ENCODE measurements at places on chromosomes 2 and 18.

DNA sequence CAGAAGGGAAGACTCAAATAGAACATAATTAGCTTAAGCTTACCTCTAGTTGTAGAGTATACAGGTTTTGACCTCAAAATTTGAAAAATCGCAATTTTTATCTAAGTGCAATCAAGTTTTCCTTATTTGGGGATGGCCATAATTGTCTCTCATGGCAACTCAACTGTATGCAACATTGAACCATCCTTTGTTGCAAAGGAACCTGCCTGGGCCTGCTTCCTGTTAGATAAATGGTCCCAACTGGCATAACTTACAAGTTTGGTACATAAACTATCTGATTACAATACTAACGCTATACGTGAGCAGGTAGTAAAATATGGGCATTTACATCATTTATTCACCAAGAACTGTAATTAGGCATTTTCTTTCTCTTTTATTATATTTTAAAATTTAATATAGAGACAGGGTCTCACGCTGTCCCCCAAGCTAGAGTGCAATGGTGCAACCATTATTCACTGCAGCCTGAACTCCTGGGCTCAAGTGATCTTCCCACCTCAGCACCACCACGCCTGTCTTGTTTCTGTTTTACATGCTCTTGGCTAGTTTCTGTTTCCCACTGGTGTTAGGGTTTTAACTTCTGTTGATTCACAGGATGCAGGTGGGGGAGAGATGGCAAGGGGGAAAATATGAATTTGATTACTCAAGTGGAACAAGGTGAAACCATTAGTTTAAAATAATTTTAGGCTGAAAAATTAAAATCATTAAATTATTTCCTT is 55.3 kb upstream of the B3GNT2 start:
- no peak for DNase-seq

- no peak for DNase-seq
Measured at GRCh38 chr18:6566338-6566911, 151.7 kb upstream of the L3MBTL4 start.

DNA sequence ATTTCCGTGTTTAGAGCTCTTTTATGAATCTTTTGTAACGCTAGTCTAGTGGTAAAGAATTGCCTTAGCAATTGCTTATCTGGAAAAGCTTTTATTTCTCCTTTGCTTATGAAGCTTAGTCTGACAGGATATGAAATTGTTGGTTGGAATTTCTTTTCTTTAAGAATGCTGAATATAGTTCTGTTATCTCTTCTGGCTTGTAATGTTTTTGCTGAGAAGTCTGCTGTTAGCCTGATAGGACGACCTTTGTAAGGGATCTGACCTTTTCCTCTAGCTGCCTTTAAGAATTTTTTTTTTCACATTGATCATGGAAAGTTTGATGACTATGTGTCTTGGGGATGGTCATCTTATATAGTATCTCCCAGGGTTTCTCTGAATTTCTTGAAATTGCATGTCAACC is 101.1 kb downstream of the TRABD2A start:
- no peak for DNase-seq

DNA sequence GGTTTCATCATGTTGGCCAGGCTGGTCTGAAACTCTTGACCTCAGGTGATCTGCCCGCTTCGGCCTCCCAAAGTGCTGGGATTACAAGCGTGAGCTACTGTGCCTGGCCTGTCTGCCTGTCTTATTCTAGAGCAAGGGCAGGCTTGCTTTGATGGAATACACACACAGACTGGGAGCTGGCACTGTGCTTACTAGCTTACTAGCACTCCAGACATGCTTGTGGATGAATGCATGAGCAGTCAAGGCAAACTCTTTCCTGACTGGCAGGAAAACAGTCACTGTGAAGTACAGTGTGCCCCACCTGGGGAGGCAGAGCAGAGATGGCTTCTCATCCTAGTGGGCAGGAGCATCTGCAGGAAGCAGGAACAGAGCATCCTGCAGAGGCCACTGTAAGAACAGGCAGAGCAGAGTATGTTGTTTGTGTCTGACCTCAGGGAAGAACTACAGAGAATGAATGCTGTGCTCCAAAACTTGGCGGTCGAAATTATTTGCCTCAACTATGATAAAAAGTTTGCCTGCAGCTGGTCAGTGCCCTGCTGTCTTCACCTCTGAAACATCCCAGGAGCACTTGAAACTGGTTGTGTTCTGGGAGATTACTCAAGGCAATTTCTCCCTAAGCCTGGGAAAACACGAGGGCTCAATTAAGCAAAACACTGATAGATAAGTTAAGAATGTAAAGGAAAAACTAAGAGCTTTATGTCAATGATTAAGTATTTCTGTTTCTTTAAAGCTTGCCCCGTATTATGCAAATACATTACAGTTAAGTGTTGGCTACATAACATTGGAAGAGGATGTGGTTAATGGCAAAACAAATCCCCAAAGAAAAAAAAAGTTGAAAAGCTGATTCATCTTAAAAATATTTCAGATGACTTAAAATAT is 102.4 kb downstream of the VAPA start:
- DNase-seq, result no peak

GRCh38 chr2:3422161-3422779 is 42.8 kb downstream of the TRAPPC12 start:
- no peak for DNase-seq

- no peak for DNase-seq
Measured at GRCh38 chr18:56112013-56112749, 524.2 kb upstream of the TCF4 start.

DNA sequence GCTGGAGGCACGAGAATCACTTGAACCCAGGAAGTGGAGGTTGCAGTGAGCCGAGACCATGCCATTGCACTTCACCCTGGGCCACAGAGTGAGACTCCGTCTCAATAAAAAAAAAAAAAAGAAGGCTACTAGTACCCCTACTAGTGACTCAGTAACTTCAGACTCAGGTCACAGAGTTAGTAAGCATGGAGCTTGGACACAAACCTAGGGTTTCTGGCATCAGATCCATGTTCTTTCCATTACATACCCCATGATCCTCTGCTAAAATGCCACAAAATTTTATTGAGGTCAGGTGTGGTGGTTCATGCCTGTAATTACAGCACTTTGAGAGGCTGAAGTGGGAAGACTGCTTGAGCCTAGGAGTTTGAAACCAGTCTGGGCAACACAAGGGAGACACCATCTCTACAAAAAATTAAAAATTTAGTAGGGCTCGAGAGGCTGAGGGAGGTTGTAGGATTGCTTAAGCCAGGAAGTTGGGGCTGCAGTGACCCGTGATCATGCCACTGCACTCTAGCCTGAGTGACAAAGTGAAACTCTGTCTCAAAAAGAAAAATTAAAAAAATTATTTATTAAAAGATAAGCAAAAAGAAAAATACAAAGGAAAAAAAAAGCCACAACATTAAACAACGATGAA is 45.1 kb downstream of the DHX57 start:
- DNase-seq, result no peak

DNA sequence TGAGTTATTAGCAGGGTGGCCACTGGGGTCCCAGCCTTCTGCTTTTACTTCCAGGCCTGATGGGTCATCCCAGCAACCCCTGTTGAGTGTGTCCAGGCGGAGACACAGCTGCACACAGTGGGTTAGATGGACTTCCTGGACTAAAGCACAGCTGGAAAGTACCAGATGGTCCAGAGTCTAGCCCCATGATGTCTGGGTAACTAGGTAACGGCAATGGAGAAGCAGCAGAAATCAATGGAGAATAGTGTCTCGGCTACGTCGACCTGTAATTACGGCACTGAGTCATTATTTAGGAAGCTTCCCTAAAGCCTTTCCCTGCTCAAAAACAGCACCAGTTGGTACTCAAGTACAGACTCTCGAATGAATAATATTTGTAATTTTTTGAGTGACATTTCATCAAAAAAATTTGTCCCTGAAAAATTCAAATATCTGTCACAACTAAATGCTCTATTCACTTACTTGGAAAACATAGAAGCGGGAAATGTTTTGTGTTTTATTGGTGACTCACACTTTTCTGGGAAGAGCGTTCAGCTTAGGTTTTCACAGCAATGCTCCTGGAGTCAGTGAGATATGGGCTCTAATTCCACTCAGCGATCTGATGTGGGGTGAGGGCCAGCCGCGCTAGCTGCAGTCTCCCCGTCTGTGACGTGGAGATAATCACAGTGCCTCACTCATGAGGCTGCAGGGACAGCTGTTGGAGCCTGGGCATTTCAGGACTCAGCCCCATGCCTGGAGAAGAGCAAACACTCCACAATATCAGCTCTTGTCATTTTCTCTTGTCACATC is 16.2 kb upstream of the ARL4C start:
- no peak for DNase-seq

GRCh38 chr18:27143580-27144287 is 41.4 kb downstream of the CHST9 start:
- no peak for DNase-seq

GRCh38 chr2:233130024-233130423 is 69.9 kb downstream of the INPP5D start:
- no peak for DNase-seq

GRCh38 chr2:20212459-20212870 is 12.5 kb downstream of the SDC1 start:
- DNase-seq, result no peak

DNA sequence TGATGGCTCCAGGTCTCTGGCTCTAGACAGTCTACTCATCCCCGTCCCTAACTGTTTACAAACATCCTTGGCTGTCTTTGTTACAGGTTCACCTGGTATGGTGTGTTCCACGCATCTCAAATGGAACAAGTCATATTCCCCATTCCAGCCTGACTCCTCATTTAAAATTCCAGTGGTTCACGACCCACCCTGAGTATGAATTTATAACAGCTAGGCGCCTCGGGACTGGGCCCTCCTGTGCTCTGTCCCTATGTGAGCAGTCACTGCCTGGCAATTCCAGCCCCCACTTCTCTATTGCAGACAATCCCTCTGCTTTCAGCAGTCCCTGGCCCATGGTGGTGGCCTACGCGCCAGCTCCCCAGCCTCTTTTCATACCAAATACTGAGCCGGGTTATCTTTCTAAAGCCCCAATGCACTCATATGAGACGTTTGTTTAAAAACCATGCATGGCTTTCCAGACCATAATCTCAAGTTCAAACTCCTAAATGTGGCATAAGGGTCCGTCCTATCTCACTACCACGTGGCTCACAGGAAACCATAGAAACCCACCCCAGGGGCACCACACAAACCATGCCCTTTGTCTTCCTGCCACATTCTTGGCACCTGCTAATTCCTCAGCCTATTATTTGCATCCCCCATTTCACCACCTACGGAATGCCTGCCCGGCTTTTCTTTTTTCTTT is 1.6 kb downstream of the SERPINB8 start:
- DNase-seq, result no peak

GRCh38 chr2:185813707-185814106 is 75.1 kb downstream of the FSIP2 start:
- DNase-seq, result no peak
